Stimulated activated CD4-positive, alpha-beta T cell treated with anti-CD3 and anti-CD28 coated beads, Interleukin-4, amount 100 ng/mL, for 48 hours (primary cell): ENCODE measurements at places on chromosomes 5 and 9.

DNA sequence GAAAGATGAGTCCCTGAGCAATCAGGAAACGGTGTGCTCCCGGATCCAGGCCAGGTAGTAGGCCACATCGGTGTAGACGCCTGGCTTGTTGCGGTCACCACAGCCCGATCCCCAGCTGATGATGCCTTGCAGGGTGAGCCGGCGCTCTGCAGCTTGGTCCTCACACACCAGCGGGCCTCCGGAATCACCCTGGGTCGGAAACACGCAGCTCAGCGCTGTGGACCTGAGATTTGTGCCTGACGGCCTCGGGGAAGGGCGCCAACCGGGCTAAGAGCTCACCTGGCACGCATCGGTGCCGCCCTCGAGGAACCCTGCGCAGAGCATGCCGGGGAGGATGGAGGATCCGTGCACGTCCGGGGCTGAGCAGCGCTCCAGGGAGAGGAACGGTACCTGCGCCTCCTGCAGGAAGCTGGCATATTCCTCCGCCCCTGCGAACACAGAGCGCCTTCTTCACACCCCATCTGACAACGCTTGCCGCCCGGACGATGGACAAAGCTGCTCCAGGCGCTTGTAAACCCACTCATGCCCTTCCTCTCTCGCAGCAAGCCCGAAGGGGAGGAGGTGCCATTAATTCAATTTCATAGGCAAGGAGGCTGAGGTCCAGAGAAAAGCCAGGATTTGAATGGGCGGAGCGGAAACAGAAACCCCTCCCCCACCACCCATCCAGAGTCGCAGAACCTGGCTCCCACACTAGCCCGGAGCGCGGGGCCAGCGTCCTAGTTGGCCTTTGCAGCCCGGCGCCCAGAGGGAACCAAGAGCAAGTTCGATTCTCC lies 2.0 kb upstream of the PFN3 start:
- peak; percentile 67 for DNase-seq

DNA sequence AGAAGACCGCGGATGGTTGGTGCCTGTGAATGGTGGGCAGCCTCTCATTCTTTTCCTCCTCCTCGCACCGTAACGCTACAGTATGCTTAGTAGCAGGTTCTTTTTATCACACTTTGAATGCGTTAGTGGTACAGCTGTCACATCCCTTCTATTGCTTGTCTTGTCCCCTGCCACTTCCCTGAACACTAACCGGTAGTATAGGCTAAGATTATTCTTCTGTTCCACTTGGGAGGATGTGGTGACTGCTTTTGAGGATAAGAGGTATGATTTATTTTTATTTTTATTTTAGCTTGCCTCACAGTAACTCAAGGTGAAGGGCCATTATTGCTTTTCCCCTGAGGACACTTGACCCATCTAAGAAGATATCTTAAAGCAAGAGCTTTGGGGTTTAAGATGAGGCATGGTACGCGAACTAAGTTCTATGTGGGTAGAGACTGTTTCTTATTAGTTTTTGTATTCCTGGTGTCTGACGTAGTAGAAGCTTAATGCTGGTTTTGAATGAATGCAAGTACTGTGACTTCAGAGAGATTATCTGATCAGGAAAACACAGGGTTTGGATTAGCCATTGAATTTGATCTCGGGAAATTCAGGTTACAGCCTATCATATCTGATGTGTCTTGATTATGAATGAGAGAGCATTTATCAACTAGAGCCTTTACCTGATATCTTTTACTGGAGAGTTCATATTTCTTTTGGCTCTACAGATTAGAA lies 951 bp downstream of the UNC13B start:
- no peak for DNase-seq

DNA sequence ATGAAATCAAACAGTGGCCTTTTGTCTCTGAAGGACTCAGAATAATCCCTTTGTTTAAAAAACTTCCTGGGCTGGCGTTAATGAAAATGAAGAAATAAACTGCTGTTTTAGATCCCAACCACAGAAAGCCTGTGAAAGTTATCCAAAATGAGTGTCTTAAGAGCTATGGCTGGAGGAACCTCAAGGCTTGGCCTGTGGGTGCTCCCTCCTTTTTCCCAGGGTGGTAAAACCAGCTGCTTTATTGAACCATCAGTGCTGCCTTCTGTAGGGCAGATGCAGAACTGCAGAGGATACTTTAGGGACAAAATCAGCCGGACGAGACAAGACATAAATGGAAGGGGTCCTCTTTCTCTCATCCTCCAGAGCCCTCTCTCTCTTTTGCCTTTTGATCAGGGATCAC lies 100.9 kb downstream of the SMARCA2 start:
- DNase-seq, result no peak

DNA sequence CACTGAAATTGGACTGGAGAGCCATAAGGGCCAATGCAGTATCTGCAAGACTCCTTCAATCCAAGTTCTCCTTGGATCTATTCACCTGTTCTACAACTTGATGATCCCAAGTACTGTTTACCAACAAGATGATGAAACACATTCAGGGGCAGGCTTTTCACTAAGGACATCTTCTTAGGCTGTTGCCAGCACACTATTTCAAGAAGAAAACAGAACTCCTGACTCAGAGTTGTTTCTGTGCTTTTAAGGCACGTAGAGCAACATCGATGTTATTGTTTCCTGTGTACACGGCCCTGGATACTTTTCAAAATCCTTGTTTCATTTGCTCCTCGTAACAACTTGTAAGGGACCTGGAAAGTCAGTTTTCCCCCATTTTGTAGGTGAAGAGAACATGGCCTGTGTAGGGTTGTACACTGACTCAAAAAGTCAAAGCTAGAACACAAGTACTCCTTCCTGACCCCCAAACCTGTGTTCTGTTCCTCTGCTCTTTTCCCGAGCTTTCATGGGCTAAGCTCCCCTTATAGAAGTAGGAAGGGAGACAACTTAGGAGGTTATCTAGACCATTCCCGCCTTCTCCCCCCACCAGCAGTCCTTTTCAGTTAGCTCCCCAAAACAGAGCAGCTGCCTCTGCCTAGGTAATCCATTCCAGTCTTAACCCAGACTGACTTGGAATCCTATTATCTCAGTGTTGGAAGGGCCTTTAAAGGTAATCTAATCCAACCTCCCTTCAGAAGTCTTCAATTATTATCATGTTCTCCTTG lies 5.2 kb upstream of the MGAT1 start:
- DNase-seq, result no peak

GRCh38 chr9:801399-802071 lies 40.0 kb upstream of the DMRT1 start:
- DNase-seq, result no peak

DNA sequence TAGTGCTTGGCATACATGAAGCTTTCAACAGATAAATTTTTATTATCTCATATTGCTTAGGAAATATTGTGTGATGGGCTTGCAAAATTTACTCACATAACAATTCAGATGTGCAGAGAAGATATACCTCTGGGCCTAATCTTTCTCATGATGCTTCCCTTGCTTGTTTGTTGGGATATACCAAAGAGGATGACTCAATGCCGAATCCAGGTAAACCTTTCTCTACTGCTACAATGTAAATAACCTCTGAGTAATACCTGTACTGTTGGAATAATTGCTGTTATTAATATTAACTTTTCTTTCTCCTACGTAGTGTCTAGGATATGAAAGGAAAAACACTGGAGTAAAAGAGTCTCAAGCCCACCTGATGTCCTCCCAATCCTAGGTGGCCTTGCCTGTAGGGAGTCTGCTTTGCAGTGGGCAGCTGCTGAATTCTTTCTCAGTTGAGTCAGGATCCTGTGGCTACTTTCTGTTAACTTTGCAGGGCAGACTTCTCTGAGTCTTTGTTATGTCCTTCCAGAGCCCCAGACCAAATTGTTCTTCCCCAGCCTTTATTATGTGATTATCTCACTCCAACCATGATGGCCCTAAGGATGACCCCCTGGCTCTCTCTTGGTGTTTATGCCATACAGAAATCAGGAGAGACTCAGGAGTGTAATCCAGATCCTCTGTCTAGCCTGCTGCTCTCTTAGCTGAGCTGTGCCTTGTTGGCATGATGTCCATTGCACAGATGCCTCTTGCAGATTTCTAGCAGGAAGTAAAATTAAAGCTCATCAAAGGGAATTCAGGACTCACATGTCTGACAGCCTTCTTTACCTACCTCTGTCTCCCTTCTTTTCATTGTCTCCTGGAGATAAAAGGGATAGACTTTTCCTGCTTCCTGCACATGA lies 208.1 kb downstream of the SNX18 start:
- no peak for DNase-seq

DNA sequence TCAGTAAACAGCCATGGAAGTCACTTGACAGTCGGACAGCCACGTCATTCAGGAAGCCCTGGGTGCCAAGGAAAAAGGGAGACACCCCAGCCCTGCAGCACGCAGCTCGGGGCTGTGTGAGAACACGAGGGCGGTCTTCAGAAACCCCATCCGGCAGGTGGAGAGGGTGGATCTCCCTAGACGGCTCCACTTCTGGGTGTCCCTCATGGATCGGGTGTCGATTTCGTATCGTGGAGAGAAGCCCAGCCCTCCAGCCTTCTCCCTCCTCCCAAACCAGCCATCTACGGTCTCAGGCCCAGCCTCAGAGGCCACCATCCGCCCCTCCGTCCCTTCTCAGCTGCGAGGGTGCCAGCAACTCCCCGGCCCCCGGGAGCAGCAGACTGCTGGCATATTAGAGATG lies 65.5 kb upstream of the BARHL1 start:
- DNase-seq, result no peak

- no peak for DNase-seq
Observed at GRCh38 chr5:99037668-99038067, 108.9 kb upstream of the CHD1 start.

GRCh38 chr9:119369680-119370366 lies 588 bp upstream of the BRINP1 start:
- DNase-seq, result no peak

DNA sequence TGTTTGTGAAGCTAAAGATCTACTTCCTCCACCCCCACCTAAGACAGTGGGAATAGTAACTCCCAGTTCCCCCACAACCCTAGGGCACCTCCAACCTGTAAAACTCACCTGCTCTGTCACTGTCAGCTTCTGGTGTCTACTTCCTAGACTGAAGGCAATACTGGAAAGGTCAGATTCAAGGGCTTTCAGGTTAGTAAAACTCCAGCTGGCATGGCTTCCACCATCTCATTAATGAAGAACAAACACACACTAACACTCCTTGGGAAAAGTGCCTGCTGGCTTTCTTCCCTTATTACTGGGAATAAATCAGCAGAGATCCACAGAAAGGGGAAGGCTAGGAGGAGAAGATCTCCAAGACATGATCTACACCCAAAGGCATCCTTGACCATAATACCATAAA lies 109.9 kb downstream of the TMEM174 start:
- DNase-seq, result no peak

DNA sequence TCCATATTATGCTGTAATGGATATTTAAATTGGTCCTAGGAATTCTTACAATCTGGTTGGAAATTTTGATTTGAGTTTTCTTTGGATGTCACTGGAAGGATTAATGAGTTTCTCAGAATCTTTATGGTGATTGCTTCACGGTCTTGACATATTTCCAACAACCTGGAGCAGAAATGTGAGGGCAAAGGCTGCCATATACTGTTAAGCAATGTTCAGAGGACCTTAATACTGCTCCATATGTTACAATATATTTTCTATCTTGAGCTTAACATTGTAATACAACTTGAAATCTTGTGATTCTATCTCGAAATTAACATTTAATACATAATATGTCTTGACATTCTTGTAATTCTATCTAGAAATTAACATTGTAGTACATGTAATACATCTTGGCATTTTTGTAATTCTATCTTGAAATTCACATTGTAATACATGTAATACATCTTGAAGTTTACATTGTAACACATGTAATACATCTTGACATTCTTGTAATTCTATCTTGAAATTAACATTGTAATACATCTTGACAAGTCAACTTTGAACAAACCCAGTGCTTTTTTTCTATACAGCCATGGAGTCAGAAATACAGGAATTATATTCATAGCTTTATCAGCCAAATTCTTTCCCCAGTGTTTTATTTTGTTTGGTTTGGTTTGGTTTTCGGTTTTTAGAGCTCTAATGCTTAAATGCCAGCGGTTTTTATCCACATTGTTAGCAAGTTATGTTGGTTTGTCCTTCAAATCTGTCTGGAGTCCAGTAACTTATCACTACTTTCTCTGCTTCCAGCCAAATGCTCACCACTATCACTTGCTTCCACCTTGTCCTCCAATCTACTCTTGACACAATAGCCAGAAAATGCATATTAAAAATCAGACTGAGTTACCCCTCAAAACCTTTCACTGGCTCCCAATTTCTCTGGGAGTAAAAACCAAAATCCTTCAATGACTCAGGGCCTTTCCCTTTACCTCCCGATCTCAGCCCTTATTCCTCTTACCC lies 3.0 kb upstream of the TUT7 start:
- DNase-seq, result no peak

- DNase-seq, result no peak
Observed at GRCh38 chr9:127965953-127966352, 14.8 kb downstream of the EEIG1 start.

DNA sequence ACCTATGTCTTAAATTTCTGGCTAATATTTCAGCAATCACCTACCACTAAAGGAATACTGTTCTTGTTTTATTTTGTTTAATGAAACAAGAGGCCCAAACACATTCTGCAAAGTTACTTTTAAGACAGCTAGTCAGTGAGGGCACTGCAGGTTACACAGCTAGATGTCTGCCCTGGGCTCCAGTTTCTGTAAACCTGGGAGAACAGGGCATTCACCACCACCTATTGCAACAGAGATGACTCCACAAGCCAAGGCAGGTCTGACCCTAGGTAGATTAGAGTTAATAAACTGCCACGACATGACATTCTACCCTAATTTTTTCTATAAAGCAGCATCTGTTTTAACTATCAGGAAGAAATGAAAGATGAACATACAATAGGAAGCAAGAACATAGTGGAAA lies 90.8 kb downstream of the SLF1 start:
- DNase-seq, result no peak

GRCh38 chr5:120605325-120606079 lies 141.4 kb downstream of the PRR16 start:
- DNase-seq, result no peak

DNA sequence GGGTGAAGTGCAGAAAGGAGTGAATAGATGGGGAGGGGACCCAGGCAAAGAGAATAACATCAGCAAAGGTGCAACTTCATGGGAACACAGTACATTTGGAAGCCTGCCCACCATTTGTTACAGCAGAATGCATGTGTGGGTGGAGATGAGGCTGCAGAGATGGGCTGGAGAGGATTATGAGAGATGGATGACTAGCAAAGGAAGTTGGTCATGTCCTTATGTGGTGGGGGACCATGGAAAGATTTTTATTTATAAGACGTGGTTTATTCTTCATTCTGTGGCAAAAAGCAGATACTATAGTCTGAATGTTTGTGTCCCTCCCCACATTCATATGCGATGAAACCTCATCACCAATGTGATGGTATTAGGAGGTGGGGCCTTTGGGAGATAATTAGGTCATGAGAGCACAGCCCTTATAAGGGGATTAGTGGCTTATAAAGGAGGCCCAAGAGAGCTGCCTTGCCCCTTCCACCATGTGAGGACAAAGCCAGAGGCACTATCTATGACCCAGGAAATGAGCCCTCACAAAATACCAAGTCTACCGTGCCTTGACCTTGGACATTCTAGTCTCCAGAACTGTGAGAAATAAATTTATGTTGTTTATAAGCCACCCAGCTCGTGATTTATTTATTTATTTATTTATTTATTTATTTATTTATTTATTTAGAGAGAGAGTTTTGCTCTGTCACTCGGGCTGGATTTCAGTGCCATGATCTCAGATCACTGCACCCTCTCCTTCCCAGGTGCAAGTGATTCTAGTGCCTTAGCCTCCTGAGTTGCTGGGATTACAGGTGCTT lies 483.7 kb downstream of the RAB3C start:
- DNase-seq, result no peak

GRCh38 chr5:39157701-39158100 lies 61.7 kb downstream of the FYB1 start:
- no peak for DNase-seq
